Gastroesophageal sphincter (tissue), 4 donors: ENCODE measurements at places on chromosomes 6 and 20. TPM values are rescaled to one million over a fixed set of nuclear protein-coding genes. Genes with fewer than 3 reads are reported as not detected.
A peak's percentile ranks its signal among the peaks of the same experiment; 100 is the strongest.

- ATAC-seq = peak; percentile 62
These were observed 57.3 kb upstream of the MLIP start for GRCh38 chr6:54053881-54054391.

DNA sequence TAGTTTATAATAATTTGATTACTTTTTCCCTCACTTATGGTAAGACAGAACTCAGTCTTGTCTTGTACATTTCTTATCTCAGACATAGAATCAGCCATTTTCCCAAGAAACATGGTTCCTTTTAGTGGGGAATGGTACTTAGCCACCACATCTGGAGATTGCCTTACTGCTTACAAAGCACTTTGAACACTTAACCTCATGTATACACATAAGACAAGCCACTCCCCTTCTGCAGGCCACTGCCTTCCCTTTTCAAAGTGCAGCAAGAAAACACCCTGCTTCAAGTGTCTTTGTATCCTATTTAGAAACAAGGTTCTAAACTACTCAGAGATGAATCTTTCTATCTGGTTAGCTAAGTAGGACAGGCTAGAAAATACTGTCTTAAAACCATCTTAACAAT lies 159.2 kb downstream of the UBE3D start:
- no peak for ATAC-seq

DNA sequence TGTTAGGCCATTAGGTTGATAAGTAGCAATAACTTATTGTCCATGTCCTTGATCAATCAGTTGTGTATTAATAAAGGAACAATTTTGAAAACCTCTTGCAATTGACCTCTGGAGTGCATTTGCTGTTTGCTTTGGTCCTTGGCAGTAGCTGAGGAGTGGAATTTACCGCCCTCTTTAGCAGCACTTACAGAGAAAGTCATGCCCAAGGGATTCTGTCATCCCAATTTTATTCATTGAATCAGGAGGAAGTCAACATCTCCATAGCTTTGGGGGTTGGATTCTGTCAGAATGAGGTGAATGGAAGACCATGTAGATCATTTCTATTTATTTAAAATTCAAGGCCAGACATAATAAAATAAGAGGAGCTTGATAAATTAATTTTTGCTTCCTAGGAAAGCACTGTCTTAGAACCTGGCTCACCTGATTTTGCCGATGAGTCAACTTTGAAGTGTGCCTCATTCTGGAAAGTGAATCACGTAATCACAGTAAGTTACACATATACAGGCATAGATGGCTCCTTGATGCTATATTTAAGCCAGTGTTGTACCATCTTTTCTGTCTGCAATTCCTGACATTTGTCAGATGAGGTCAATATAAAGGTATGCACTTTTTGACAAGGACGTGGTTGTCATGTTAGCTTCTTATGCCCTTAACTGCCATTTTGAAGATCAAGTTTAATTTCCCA lies 128.7 kb upstream of the MLIP start:
- ATAC-seq = no peak

DNA sequence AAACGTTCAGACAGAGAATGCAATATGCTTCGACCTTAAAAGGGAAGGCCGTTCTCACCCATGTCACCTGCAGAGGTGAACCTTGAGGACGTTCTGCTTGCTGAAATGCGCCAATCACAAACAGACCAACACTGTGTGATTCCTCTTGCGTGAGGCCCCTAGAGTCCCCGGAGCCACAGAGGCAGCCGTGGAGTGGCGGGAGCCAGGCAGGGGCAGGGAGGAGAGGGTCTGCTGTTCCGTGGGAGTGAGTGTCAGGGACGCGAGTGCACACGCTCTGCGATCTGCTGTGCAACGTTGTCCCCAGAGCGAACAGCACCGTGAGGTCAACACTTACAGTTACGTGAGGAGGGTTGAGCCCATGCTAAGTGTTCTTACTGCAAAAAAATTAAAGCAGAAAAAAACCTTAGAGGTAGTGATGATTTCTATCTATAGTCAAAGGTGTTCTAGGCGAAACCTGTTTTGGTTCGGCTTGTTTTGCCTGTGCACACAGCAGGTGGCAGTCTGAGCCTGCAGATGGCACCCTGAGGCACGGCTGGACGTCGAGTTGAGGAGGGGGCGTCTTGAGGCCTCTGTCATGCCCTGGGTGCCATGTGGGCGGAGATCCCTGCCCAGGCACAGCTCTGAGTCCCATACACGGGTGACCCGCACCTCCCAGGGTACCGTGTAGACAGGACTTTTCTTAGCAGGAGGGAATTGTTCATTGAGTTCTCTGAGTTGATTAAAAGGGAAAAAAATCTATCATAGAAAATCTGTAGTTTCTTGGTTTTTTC lies 71.7 kb upstream of the FRMD1 start:
- ATAC-seq = no peak

DNA sequence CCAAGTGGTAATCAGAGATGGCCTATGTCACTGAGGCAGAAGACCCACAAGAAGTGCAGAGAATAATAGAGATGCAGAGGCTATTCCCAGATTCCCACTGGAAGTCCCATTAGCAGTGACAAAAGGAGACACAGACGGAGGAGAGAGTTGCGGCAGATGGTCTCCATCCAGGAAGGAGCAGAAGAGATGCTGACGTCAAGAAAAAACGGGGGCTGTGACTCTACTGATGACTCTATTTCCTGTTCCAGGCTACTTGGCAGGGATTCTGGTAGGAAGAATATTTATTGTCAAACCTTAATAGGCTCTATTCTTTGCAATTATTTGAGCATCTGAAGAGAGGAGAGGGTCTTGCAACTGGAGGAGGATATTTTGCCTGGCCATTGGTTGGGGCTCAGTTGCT lies 246.0 kb upstream of the ECI2 start:
- ATAC-seq = no peak

DNA sequence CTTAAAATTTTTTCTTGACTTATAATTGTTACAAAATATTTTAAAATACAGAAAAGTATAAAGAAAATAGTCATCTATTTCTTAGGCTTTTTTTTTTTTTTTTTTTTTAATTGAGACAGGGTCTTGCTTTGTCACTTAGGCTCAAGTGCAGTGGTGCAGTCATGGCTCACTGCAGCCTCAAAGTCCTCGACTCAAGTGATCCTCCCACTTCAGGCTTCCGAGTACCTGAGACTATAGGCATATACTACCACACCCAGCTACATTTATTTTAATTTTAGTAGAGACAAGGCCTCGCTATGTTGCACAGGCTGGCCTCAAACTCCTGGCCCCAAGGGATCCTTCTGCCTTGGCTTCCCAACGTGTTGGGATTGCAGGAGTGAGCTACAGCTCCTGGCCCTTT lies 5.3 kb upstream of the ACAT2 start:
- ATAC-seq = no peak

KIF13A gene
- total RNA-seq = 81.3 TPM

TCP11 gene
- total RNA-seq = not detected

STX11 gene
- total RNA-seq = 7.6 TPM
